GM23248 (cell line): ENCODE measurements at places on chromosomes 7 and 10. TPM values are rescaled to one million over a fixed set of nuclear protein-coding genes. Genes with fewer than 3 reads are reported as not detected.

Gene HTR7
- total RNA-seq = 0.89 and 1.2 TPM in 2 replicates

Gene EBF3
- total RNA-seq = 0.25 and 0.43 TPM in 2 replicates

Gene ADAM12
- 127 and 141 TPM in 2 replicates for total RNA-seq

Gene TET1
- total RNA-seq = 1.3 and 2.1 TPM in 2 replicates

Gene PRSS37
- total RNA-seq = not detected in 2 replicates

Gene HNRNPF
- total RNA-seq = 158 and 172 TPM in 2 replicates

Gene ZNF680
- 6.6 and 8.7 TPM in 2 replicates for total RNA-seq

Gene GJC3
- not detected in 2 replicates for total RNA-seq

Gene PIK3AP1
- total RNA-seq = not detected in 2 replicates

Gene NPSR1
- total RNA-seq = not detected in 2 replicates

Gene SLC12A9
- 16.8 and 21.2 TPM in 2 replicates for total RNA-seq
